ENCODE measurements at places on chromosomes 1 and 21. TPM values are rescaled to one million over a fixed set of nuclear protein-coding genes. Genes with fewer than 3 reads are reported as not detected.
A peak's percentile ranks its signal among the peaks of the same experiment; 100 is the strongest.

DNA sequence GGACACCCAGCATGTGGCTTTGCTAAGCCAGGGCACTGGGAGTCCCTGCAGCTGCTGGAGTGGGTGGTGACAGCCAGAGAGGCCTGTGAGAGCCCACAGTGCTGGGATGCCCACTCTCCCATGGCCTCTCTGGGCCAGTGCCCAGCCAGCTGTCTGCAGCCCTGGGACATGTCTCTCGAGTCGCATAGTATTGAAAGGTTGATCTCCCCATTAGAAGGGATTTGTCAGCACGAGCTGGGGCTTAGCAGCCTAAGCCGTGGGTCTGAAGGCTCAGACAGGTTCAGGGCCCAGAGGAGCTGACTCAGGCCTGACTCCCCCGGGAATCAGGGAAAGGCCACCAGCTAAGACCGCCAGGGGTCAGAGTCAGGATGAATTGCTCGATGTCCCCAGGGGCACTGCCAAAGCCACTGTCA is 53.5 kb downstream of the FOXD2 start:
- DNase-seq = no peak

The OPRD1 gene
- 0.31 TPM for total RNA-seq

The SELE gene
- 0.94 TPM for total RNA-seq

DNA sequence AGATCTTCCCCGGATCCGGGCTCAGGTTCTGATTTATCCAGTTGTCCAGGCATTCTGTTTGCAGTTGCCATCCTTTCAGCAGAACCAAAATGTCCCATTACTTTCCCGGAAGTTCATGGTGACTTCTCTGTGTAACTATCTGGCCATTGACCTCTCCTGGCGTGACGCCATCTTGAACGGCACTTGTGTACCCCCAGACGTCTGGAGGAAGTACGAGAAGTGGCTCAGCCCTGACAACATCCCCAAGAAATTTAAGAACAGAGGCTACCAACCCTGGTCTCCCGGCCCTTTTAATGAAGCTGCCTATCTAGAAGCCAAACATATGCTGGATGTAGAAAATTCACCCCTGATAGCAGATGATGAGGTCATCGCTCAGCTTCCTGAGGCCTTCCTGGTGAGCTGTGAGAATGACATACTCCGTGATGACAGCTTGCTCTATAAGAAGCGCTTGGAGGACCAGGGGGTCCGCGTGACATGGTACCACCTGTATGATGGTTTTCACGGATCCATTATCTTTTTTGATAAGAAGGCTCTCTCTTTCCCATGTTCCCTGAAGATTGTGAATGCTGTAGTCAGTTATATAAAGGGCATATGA is 22.4 kb downstream of the AADACL4 start:
- DNase-seq = no peak

GRCh38 chr1:29055160-29055559 is 68.5 kb downstream of the TMEM200B start:
- DNase-seq = no peak

The KCNA2 gene
- total RNA-seq = 7.0 TPM

- no peak for DNase-seq
Measured at GRCh38 chr1:75710832-75711231, 13.7 kb upstream of the ACADM start.

- no peak for DNase-seq
Measured at GRCh38 chr1:224170748-224171478, 12.1 kb upstream of the DEGS1 start.

DNA sequence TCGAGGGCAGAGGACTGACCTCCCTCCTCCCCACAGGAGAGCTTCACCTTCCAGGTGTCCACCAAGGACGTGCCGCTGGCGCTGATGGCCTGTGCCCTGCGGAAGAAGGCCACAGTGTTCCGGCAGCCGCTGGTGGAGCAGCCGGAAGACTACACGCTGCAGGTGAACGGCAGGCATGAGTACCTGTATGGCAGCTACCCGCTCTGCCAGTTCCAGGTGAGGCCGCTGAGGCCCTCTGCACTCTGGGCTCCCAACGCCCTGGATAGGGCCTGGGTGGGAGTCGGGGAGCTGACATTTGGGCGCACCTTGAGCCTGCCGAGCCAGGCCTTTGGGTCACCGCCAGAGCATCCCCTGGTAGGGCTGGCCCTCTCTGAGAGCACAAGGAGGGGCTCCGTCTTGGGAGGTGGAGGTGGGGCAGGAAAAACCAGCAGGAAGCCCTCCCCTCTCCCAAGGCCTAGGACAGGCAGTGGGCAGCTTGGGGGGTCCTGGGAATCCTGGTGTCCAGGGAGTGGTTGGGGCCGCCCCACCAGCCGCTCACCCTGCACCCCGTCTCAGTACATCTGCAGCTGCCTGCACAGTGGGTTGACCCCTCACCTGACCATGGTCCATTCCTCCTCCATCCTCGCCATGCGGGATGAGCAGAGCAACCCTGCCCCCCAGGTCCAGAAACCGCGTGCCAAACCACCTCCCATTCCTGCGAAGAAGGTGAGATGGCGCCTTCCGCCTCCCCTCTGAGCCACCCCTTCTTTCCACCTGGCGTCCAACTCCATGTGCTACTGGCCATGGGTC is 65.1 kb downstream of the PIK3CD start:
- no peak for DNase-seq

GRCh38 chr1:180230416-180230790 is 339 bp downstream of the LHX4 start:
- DNase-seq = no peak

DNA sequence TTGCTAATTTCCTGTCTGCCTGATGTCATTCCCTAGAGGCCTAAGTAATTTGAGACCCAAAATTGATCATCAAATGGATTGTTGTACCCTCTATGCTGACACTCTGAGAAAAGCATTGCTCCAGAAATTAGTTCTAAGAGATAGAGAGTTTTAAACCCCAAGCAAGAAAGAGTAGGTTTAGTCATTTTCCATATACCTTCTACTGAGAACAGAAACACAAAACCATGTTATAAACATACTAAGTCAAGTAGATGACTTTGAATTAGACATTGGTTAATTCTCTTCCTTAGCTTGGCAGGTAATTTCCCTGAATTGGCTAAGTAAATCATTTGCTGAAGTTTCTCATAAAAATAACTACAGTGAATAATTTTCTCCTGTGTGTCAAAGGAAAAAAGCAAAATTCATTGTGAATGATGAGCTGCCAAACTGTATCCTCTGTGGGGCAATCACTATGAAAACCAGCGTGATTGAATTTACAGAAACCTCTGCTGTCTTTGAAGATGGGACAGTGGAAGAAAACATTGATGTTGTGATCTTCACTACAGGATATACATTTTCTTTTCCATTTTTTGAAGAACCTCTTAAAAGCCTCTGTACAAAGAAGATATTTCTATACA is 20.1 kb downstream of the FMO4 start:
- DNase-seq = no peak

The SLAMF9 gene
- not detected for total RNA-seq

The RGS18 gene
- 0.78 TPM for total RNA-seq

The ST6GALNAC3 gene
- total RNA-seq = 16.5 TPM

DNA sequence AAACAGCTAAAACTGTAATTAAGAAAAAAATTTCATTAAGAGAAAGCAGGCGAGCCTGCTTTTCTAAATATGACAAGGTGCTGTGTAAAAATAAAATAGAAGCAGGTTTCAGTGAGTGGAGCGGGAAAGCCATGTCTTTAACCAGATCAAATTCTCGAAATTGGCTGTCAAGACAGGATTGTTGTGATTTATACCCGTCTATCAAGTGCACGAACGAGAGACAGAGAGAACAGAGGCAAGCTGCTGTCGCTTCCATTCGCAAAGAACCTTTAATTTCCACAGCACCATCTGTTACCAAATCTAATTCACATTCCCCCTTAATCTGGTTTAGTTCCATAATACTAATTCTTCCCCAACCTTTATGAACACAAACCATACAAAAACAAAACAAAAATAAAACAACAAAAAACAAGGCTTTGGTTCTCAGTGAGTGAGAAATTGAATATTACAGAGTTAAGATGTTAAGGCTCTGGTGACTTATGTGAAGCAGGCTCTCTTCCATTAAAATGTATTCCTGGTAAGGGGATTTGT is 35.0 kb downstream of the ESRRG start:
- DNase-seq = no peak

The CELA2A gene
- total RNA-seq = not detected

The DIO1 gene
- total RNA-seq = not detected

DNA sequence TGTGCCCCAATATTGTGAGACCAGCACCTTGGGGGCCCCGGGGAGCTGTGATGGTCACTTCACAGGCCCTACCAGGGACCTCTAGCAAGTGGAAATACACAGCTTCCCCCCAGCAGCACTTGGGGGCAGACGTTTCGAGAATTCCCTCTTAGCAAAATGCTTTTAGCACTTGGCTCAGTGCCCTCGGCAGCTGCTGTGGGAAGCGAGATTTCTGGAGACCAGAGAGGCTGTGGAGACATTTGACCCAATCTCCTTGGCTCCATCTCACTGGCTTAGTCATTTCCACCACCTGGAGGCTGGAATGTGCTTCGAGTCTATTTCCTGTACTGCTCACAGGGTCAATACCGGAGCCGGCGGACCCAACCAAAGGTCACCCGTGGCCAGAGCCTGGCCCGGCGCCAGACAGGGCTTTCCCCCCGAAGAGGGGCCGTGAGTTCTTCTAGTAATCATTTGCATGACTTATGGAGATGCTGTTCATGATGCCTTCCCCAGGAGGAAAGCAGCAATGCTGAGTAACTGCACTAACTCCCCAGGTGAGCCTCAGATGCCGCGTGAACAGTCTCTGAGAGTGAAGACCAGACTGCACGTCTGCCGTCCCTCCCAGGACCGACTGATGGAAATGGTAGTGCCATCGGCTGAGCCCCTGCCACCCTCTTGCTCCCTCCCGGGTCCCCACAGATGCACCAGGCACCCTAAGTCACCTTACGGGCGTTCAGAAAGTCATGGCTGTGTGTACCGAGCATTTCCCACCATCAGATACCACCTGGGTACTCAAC is 4.4 kb upstream of the C2CD2 start:
- peak; percentile 45 for DNase-seq

The HYI gene
- 32.1 TPM for total RNA-seq

DNA sequence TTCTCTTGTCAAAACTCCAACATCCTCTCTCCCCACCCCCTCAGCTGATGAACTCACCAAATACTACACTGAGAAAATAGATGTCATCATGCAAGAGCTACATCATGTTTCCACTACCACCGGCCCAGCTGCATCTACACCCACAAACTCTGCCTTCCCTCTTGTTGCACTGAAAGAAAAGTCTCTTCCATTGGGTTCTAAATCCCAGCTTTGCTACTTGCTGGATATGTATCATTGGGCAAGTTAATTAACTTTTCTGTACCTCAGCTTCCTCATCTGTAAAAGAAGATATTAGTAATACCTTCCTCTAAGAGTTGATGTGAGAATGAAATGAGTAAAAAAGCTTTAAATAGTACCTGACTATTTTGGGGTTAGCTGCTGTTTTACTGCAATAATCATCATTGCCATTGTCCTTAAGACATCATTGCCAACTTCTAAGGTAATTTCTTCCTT is 108.6 kb downstream of the OLFML2B start:
- no peak for DNase-seq

The TMEM79 gene
- 0.78 TPM for total RNA-seq

The FCAMR gene
- not detected for total RNA-seq

GRCh38 chr1:229844675-229845074 is 218.6 kb downstream of the URB2 start:
- DNase-seq = no peak

- no peak for DNase-seq
Measured at GRCh38 chr1:23624440-23624839, 65.1 kb upstream of the ID3 start.

DNA sequence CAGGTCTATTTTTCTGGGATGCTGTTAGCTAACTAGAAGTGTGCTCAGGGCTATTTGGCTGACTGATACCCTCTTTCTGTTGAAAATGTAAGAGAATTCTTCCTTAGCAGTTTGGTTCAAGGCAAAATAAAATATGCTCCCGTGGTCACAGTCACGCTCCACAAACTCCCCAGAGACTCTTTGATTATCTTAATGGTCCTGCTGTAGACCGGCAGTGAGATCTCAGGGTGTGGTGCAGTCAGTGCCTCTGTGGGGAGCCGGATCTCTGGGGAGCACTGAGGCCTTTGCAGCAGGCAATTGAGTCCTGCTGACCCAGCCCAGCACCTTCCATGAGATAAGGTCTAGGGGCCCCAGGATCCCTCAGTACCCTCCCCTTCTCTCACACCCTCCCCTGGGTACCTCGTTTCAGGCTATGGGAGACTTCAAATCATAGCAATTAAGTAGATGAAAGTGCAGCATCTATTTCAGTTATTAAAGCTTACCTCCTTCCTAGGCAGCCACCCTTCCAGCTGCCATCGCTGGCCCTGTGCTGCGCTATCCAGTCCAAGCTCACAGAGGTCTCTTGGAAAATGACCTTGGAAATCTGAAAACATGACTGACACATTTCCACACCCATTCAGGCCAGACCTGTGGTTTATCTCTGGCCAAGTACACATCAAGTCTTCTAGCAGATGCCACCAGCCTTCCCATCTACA is 98.1 kb downstream of the SEC16B start:
- no peak for DNase-seq

The PLPP3 gene
- total RNA-seq = 36.5 TPM

The S100A8 gene
- 3.9 TPM for total RNA-seq

The RHEX gene
- total RNA-seq = not detected

DNA sequence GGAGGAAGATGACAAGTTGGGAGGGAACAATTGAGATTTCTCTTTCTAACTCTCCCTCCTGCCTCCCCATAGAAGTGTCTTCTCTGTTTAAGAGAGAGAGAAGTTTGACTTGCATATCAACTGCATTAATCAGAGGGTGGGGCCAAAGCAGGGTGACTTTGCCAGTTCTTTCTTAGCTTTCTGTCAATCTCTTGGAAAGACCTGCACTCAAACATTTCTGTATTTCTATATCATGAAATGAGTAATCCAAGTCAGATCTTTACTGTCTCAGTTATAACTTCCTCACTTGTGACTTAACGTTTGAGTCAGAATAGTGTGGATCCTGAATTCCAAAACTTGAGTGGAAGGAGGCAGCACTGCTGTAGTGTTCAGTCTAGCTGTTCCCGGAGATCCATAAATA is 180.8 kb upstream of the KCNK2 start:
- no peak for DNase-seq

The MFAP2 gene
- total RNA-seq = 5.6 TPM

DNA sequence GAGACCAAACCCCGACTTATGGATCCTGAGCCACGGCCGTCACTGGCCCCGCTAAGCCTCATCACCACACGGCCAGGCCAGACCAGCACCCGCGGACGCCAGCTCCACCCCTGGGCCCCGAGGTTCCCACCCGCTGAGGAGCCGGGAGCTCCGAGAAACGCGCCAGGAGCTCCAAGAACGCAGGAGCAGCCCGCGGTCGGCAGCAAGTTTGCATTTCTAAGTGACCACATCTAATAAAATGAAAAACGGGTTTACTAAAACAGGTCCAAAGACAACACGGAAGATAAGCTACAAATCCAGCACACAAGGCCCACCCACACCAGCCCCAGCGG is 8.1 kb upstream of the C1QTNF12 start:
- no peak for DNase-seq

The TRNP1 gene
- total RNA-seq = 16.4 TPM

GRCh38 chr1:224769452-224770335 is 153.6 kb downstream of the CNIH3 start:
- DNase-seq = no peak

DNA sequence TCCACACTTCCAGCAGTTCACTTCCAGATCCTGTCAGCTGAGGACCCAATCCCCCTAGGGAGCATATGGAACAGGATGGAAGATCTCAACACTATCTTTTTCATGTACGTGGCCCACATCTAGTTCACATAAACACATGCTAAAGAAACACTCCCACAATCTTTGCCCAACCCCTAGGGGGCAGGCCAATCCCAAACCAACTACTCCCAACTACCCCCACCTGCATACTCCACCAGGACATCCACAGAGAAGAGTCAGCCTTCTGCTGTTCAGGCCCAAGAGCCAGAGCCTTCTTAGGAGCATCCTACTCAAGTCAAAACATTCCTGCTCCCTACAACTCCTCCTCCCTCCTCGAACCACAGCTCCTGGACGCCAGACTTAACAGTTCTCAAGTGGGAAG is 5.6 kb upstream of the SLC5A9 start:
- no peak for DNase-seq

Data from occipital lobe (tissue), 3 donors.